Upper lobe of left lung (tissue), 6 donors: ENCODE measurements at places on chromosomes 11 and 22.
A peak's percentile ranks its signal among the peaks of the same experiment; 100 is the strongest.

GRCh38 chr11:59841514-59841913 is 3.8 kb downstream of the CBLIF start:
- DNase-seq, result no peak
- H3K27ac ChIP-seq, result no peak overlapping the region
- no peak overlapping the region for H3K4me3 ChIP-seq
- no peaks in the 10 kb centered on the region for H3K27me3 ChIP-seq

GRCh38 chr11:96311120-96311568 is 31.9 kb downstream of the MAML2 start:
- no peaks in the 10 kb centered on the region for H3K27me3 ChIP-seq
- H3K4me3 ChIP-seq, result no peak overlapping the region
- DNase-seq, result no peak
- no peaks in the 10 kb centered on the region for H3K36me3 ChIP-seq
- H3K4me1 ChIP-seq, result peaks cover 67% of the 10 kb centered on the region

GRCh38 chr11:48123934-48124755 is 92.5 kb upstream of the OR4B1 start:
- no peak for DNase-seq
- H3K27ac ChIP-seq, result no peak overlapping the region
- H3K4me1 ChIP-seq, result no peaks in the 10 kb centered on the region
- no peaks in the 10 kb centered on the region for H3K27me3 ChIP-seq
- H3K36me3 ChIP-seq, result peaks cover 41% of the 10 kb centered on the region

- H3K4me1 ChIP-seq, result no peaks in the 10 kb centered on the region
- no peaks in the 10 kb centered on the region for H3K36me3 ChIP-seq
- H3K4me3 ChIP-seq, result no peak overlapping the region
- no peak overlapping the region for H3K27ac ChIP-seq
Measured at GRCh38 chr11:101470881-101471520, 112.8 kb downstream of the TRPC6 start.

DNA sequence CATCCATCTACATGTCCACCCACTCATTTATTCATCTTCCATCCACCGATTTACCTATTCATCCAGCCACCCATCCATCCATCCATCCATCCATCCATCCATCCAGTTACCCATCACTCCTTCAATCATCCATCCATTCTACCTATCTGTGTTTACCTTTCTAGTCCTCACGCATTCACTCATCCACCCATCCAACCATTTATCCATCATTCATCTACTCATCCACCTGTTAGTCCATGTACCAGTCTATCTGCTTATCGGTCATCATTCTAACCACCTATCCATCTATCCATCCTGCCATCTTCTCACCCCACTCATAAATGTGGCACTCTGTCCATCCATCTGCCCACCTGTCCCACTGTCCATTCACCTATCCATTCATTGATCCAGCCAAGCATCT is 21.9 kb upstream of the MYEOV start:
- H3K4me1 ChIP-seq, result peaks cover 10% of the 10 kb centered on the region
- no peak overlapping the region for H3K27ac ChIP-seq
- H3K4me3 ChIP-seq, result no peak overlapping the region
- DNase-seq, result no peak

DNA sequence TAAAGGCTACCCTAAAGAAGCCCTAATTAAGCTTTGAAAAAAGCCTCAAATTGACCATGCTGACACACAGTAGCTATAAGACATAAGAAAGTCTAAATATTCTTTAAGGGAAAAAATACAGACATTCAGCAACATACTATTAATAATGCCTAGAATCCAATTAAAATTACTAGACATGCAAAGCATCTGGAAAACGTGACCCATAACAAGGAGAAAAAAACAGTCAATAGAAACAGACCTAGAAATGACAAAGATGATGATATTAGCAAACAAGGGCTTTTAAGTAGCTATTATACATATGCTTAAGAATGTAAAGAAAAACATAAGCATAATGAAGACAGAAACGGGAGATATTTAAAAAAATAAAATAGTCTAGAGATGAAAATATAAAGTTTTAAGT is 63.7 kb upstream of the MYOD1 start:
- no peak overlapping the region for H3K27ac ChIP-seq
- no peaks in the 10 kb centered on the region for H3K36me3 ChIP-seq
- no peaks in the 10 kb centered on the region for H3K27me3 ChIP-seq
- DNase-seq, result no peak

DNA sequence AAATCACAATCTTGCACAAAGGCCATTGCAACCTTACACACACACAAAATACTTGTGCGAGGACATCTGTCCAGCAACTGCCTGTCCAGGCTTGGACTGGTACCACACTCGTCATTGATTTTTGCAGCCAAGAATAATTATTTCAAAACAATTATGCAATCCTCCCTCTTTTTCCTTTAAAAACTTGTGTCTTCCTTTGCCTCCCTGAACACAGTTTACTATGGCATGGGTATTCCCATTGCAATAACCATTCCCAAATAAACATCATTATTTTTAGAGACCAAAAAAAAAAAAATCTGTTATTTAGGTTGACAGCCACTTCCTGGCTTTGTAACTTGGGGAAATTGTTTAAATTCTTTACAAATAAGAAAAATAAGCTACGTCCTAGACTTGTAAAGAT is 54.0 kb downstream of the C11orf91 start:
- no peaks in the 10 kb centered on the region for H3K27me3 ChIP-seq
- H3K36me3 ChIP-seq, result no peaks in the 10 kb centered on the region
- DNase-seq, result no peak
- H3K27ac ChIP-seq, result no peak overlapping the region

DNA sequence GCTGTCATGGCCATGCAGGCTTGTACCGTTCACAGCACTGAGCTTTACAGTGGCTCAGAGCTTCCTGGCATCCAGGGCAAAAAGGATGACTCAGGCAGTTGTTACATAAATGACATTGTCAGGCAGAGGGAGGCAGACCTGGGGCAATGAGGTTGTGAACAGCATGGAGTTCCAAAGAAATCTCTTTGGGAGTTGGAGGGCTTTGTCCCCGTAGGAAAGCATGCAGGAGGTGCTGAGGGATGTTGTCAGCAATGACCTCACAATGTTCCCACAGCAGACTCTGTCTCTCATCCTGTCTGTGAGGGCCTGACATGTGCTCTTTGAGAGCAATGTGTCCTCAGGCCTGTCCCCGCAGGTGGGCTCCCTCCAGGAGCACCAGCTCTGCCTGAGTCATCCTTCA is 25.9 kb upstream of the PDE2A start:
- H3K36me3 ChIP-seq, result peaks cover 100% of the 10 kb centered on the region
- no peak for DNase-seq
- no peak overlapping the region for H3K27ac ChIP-seq
- no peak overlapping the region for H3K4me3 ChIP-seq
- peaks cover 29% of the 10 kb centered on the region for H3K4me1 ChIP-seq

GRCh38 chr11:68498903-68499883 is 38.6 kb downstream of the PPP6R3 start:
- H3K27me3 ChIP-seq, result no peaks in the 10 kb centered on the region
- no peak overlapping the region for H3K4me3 ChIP-seq
- H3K27ac ChIP-seq, result no peak overlapping the region
- no peaks in the 10 kb centered on the region for H3K36me3 ChIP-seq

GRCh38 chr22:34414467-34415440 is 494.5 kb upstream of the LARGE1 start:
- no peaks in the 10 kb centered on the region for H3K27me3 ChIP-seq
- no peak overlapping the region for H3K27ac ChIP-seq
- H3K36me3 ChIP-seq, result no peaks in the 10 kb centered on the region
- peak; percentile 34 for DNase-seq
- H3K4me3 ChIP-seq, result no peak overlapping the region
- H3K4me1 ChIP-seq, result no peaks in the 10 kb centered on the region
